ENCODE measurements at places on chromosomes 6 and 20.

- DNase-seq, result no peak
Measured at GRCh38 chr20:16175322-16175961, 397.8 kb downstream of the KIF16B start.

GRCh38 chr20:34703424-34704176 lies 544 bp upstream of the TP53INP2 start:
- DNase-seq, result no peak

DNA sequence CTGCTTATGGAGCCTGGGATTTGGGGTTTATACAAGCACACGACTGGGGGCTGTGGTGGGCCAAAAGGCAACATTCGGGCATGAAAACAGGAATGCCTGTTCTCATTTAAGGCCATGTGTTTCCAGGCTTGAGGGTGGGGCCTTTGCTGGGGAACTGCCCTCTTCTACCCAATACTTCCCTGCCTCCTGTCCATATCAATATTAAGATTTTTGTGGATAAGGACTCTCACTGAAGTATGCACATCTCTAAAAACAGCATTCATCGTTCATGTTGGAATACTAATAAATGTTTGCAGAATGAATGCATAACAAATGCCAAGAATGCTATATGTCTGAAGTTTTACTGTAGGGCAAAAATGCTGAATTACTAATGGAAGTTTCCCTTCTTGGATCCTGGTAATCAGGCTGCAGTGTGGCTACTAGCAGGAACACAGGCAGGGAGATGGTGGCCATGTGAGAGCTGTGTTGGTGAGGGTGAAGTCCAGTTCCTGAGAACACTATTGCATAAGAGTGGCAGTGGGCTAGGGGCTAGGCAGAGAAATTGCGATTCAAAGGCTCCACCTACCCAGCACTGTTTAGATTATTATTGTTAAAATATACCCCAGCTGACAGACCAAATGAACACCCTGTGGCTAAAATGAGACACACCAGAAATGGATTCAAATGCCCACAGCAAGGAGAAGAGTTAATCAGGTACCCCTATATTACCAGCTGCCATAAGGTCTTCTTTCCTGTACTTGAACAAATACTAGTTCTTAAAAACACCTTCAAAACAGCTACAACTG lies 644.3 kb downstream of the EPM2A start:
- no peak for DNase-seq

- DNase-seq, result no peak
Measured at GRCh38 chr6:107706516-107707115, 117.5 kb downstream of the SCML4 start.

- DNase-seq, result no peak
Measured at GRCh38 chr6:143007646-143008045, 53.0 kb upstream of the AIG1 start.

DNA sequence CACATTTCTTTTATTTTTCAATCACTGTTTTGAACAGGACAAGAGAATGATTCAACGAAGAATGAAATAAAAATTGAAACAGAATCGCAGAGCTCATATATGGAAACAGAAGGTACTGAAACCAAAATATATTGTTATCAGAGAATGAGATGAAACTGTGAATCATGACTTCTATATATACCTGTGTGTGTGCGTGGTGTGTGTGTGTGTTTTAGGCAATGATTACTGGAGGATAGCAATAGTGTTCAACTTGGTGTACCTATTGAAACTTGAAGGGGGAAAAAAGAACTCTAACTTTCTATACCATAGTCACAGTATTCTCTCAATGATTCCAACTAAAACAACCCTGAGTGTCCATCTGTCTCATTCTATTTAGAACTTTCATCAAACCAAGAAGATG lies 586.6 kb downstream of the KIF16B start:
- DNase-seq, result no peak

DNA sequence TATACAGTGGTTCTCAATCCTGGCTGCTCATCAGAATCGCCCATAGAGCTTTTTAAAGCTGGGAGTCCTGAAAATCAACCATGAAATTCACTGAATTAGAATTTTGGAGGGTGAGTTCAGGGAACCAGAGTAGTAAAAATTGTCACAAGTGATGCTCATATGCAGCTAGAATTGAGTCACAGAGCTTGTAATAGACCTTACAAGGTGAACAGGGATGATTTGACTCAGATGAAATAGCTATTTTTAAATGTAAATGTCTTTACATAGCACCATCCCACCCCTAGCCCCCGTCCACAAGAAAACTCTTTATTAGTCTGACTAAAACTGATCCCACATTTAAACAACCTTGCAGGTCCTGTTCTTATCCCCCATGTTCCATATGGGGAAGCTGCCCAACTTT lies 531.7 kb downstream of the LMBRD1 start:
- no peak for DNase-seq

Data from stimulated activated CD4-positive, alpha-beta T cell treated with anti-CD3 and anti-CD28 coated beads, Interleukin-1b, Interleukin-23, amount 100 ng/mL, for 1 hour (primary cell).